ENCODE measurements at places on chromosomes 1 and 21.
A peak's percentile ranks its signal among the peaks of the same experiment; 100 is the strongest.

- DNase-seq = no peak
These were observed 286.9 kb upstream of the RUNX1 start for GRCh38 chr21:35335951-35336446.

GRCh38 chr1:60916199-60916598 is 166.2 kb upstream of the NFIA start:
- DNase-seq = peak; percentile 64

GRCh38 chr1:160653620-160654016 is 6.8 kb upstream of the SLAMF1 start:
- no peak for DNase-seq

DNA sequence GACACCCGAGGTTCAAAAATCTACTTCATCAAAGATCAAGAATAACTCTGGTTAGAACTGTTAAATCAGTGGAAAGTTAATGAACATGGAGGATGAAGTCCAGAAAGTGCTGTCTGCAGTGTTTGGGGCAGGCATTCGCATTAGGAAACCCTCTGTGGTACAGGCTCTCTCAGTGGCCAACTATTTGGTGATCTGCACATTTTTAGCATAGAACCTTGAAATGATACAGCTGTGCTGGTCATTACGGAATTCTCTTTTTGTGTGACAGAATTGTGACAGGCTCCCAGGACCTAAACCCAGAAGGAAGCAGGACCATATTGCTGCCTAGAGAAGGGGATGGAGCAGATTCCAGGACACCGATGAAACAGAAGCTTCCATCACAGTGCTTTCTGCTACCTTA is 89.0 kb downstream of the SLC45A1 start:
- no peak for DNase-seq

GRCh38 chr1:96104906-96105305 is 616.7 kb upstream of the PTBP2 start:
- no peak for DNase-seq

GRCh38 chr1:55801481-55801880 is 586.3 kb upstream of the USP24 start:
- DNase-seq = no peak

DNA sequence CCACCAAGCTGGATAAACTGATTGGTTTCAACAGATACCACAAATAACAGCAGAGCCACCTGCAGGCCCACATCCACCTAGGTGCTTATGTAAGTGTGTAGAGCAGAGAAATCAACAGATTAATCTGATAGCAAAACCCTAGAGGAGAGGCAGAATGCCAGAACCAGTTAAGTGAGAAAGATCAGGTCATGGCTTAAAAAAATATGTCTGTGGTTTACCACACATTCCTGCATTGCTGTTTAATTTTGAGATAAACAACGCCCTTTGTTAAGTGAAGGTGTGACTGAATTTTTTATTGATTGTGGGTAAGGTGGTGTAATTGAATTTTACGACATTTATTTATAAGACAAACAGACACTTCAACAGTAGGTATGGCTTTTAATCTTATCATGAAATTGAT is 21.2 kb downstream of the CRNN start:
- no peak for DNase-seq

- DNase-seq = no peak
These were observed 623 bp upstream of the BGLAP start for GRCh38 chr1:156241311-156241811.
